Ovary (tissue), 10 donors: ENCODE measurements at places on chromosomes 3 and 15. TPM values are rescaled to one million over a fixed set of nuclear protein-coding genes. Genes with fewer than 3 reads are reported as not detected.

DNA sequence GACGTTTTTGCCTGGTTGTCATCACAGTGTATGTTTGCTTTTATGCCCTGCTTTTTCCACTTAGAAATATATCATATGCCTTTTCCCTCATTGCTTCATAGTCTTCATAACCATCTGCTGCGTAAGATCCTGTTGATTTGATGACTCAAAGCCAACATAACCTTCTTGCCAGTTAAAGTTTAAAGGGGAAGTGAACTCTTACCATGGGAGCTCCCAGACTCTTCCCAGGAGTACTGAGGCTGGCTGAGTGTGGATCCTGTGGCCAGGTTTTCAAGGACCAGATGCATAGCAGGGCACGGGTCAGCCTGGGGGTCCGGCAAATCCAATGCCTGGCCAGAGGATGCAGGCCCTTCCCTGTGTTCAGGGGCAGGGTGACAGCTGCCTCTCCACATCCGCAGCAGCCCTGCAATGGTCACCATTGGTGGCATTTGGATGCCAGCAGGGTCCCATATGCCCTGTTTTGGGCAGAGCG lies 42.0 kb upstream of the SACM1L start:
- DNase-seq = no peak

DNA sequence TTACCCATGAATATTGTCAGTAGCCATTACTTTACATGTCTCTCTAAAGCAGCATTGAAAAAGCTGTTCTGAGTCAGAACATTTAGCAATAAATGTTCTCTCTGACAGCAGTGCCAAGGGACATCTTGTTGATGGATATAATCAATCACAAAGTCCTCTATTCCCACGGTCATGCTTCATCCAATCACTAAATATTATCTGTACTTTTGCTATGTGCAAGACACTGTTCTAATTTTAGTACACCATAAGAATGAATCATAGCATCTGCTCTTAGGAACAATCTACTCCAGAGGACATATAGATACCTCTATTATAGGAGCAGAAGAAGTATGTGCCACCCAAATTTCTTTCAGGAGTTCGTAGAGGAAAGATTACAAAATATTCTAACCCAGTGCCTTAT lies 142.5 kb upstream of the MBNL1 start:
- no peak for DNase-seq

MYNN gene
- polyA plus RNA-seq = 10.1 TPM

- DNase-seq = no peak
These were observed 17.3 kb upstream of the TRPC1 start for GRCh38 chr3:142706321-142707127.
